ENCODE measurements at places on chromosomes 6 and 20.

GRCh38 chr20:38199501-38200390 lies 34.7 kb upstream of the TGM2 start:
- DNase-seq: peak; percentile 81
- no peaks in the 10 kb centered on the region for H3K27me3 ChIP-seq
- H3K4me3 ChIP-seq: no peak overlapping the region
- H3K27ac ChIP-seq: peak overlapping the region; percentile 17
- no peaks in the 10 kb centered on the region for H3K36me3 ChIP-seq

- no peak for DNase-seq
- no peaks in the 10 kb centered on the region for H3K27me3 ChIP-seq
- H3K4me3 ChIP-seq: no peak overlapping the region
- no peaks in the 10 kb centered on the region for H3K4me1 ChIP-seq
- H3K27ac ChIP-seq: no peak overlapping the region
Measured at GRCh38 chr20:14860410-14860814, 523.0 kb upstream of the FLRT3 start.

DNA sequence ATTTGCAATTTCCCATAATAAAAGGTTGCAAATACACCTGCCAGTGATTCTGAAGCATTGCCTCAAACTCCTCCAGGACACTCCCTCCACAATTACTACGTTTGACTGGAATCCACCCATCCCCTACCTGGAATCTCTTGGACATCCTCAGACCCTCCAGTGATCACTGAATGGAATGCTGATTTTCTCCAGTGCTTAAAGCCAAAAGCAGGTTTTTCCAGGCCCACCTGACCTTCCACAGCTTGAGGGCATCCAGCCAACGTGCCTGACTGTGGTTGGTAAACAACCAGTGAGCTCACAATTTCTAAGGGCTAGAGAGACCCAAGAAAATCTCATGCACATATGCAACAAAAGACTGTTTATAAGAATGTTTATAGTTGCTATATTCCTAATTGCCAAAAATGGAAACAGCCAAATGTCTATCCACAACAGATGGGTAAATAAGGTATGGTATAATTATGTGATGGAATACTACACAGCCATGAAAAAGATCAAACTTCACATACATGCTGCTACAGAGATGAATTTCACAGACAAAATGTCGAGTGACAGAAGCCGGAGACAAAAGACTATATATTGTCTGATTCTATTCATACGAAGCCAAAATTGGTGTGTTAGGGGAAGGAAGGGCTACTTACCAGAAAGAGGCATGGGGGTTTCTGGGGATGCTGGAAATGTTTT lies 147.1 kb upstream of the RREB1 start:
- no peaks in the 10 kb centered on the region for H3K36me3 ChIP-seq
- no peaks in the 10 kb centered on the region for H3K27me3 ChIP-seq
- H3K4me1 ChIP-seq: no peaks in the 10 kb centered on the region
- H3K27ac ChIP-seq: no peak overlapping the region
- DNase-seq: no peak

DNA sequence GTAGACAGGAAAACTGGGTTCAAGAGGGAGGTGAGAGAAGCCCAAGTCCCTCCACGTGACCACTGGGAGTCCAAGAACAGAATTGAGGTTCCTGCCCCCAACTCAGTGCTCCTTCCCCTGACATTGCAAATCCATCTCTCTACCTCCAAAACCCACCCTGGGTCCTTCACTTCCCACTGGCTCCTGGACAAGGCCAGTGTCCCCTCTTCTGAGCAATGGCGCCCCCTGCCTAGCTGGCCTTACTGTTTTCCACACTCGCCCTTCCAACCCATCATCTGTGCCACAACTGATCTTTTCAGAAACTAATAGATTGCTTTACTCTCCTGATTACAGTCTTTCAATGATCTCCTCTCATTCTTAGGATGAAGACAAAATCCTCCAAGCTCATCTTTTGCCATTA lies 200.3 kb downstream of the ANKRD60 start:
- H3K27ac ChIP-seq: no peak overlapping the region
- no peaks in the 10 kb centered on the region for H3K36me3 ChIP-seq
- no peak overlapping the region for H3K4me3 ChIP-seq
- peaks cover 12% of the 10 kb centered on the region for H3K4me1 ChIP-seq
- no peak for DNase-seq
- H3K27me3 ChIP-seq: no peaks in the 10 kb centered on the region

DNA sequence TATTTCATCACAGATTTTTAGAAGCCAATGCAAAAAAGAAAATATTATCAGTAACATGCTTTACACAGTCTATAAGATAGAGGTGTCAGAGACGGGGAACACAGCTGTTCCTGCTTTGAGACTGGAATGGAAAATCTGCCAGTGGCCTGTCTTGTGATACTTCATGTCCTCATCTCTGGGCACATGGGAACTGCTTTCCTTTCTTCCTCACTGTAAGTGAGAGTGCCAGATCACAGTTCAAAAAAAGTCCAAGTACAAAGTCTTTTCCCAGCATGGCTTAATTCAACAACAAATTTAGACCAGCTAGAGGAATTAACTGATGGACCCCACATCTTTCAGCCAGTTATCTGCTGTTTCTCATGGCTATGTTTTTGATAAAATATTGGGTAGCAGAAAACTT lies 490.4 kb downstream of the CDKAL1 start:
- no peaks in the 10 kb centered on the region for H3K36me3 ChIP-seq
- H3K27ac ChIP-seq: no peak overlapping the region
- H3K4me1 ChIP-seq: peaks cover 37% of the 10 kb centered on the region
- H3K4me3 ChIP-seq: no peak overlapping the region
- no peaks in the 10 kb centered on the region for H3K27me3 ChIP-seq

GRCh38 chr6:18211338-18211737 lies 53.0 kb downstream of the DEK start:
- no peak overlapping the region for H3K27ac ChIP-seq
- no peaks in the 10 kb centered on the region for H3K27me3 ChIP-seq
- DNase-seq: no peak
- H3K4me1 ChIP-seq: peaks cover 3% of the 10 kb centered on the region
- no peaks in the 10 kb centered on the region for H3K36me3 ChIP-seq

Measured in astrocyte (in vitro differentiated cells and primary cell).